ENCODE measurements at places on chromosomes 6 and 20. TPM values are rescaled to one million over a fixed set of nuclear protein-coding genes. Genes with fewer than 3 reads are reported as not detected.

DNA sequence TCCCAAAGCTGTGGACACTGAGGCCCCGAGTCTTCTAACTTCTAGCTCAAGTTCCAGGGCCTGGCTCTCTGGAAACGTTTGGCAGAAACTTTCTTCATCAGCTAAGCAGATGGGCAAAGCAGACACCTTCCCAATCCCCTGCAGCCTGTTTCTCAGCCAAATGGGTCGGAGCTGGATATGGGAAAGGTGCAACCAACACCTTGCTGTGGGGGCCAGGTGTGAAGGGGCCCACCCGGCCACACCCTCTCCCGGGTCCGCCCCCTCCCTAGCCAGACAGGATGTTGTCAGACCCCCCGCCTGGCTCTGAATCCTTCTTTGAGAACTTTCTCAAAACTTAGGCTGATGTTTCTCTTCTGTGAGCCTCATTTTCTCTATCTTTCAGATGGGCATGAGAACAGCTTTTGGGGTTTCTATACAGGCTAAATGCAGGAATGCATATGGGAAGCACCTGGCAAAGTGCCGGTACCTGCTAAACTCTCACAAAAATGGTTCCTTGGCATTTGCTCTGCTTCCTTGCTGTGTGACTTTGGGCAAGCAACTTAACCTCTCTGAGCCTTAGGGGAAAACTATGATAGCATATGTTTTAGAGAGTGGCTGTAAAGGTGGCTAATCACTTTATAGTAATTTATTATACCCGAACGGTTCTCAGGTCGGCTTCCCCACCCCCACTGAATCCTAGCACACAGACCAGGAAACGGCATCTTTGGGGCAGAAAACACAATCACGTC is 1.8 kb downstream of the SNAI1 start:
- peak overlapping the region; percentile 86 for H3K4me3 ChIP-seq
- peaks cover 60% of the 10 kb centered on the region for H3K4me1 ChIP-seq
- H3K27ac ChIP-seq, result no peak overlapping the region
- peaks cover 6% of the 10 kb centered on the region for H3K27me3 ChIP-seq

DNA sequence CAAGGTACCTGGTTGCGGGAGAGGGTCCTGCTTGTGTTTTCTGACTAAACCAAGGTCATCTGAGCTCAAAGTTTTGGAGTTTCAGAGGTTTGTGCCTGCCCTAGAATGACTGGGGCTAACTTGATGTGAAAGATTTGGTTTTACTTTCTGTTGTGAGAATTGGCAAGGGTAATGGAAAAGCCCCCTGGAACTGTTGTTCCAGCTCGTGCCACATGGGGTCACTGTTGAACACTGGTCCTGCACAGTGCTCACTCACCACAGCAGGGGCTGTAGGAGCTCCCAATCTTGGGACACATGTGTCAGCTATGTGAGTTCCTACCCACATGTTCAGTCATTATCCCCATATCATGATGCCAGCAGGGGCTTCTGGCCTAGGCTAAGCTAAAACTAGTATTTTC is 6.5 kb downstream of the TGM6 start:
- DNase-seq, result no peak
- H3K36me3 ChIP-seq, result no peaks in the 10 kb centered on the region
- no peaks in the 10 kb centered on the region for H3K27me3 ChIP-seq
- H3K27ac ChIP-seq, result peak overlapping the region; percentile 59
- H3K4me3 ChIP-seq, result no peak overlapping the region
- H3K4me1 ChIP-seq, result peaks cover 14% of the 10 kb centered on the region

DNA sequence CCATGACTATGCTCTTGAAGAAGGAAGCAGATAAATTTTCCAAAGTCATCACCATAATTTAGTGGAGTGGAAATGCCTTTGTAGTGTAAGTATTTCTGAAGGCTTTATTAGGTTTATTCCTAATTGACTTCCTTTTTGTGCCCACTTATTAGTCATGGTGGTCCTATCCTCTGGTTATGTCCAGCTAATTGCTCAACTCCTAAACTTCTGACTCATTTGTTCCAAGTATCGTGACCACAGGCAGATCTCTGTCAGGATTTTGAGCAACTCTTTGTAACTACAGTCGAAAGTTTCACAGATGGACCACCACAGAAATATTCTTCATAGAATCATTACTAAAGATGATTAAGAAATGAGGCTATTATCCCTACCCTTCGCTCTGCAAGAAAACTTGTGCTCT is 315.6 kb upstream of the PTCHD4 start:
- H3K4me1 ChIP-seq, result peaks cover 25% of the 10 kb centered on the region
- no peaks in the 10 kb centered on the region for H3K27me3 ChIP-seq
- H3K27ac ChIP-seq, result no peak overlapping the region

DNA sequence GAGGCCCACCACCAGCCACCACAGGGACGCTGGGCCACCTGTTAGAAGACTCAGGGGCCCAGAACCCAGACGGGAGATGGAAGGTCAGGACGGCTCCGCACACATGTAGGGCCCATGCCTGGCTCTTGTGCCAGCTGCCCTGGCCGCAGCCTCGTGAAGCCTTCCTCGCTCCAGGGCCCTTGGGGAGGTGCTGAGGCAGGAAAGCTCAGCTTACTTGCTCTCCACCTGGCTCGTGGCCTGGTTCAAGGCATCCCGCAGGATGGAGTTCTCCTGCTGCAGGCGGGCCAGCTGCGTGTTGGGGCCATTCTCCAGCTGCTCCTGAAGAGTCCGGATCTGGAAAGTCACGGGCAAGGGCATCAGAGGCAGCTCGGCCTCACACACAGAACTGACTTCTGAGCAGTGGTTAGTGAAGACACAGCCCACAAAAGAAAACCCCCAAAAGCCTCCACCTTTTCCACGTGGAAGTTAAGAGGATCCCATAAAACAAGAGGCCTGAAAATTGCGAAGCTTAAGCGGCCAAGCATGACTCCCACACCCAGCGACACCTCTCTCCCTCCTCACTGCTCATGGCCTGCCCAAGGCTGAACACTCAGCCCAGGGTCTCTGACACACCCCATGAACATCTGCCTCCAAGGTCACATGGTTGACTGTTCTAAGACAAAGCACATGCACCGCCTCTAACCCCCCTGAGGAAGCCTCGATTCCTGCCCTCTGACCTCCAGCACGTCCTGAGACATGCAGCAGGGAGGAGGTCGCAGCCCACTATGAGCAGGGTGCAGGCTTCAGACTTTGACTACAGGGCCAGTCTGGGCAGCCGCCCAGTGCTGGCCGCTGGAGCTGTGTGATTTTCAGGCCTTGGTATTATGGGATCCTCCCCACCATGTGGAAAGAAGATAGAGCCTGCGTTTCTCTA is 46.5 kb downstream of the RRBP1 start:
- H3K4me3 ChIP-seq, result no peak overlapping the region
- no peaks in the 10 kb centered on the region for H3K27me3 ChIP-seq
- no peak for DNase-seq
- H3K27ac ChIP-seq, result no peak overlapping the region
- H3K36me3 ChIP-seq, result peaks cover 56% of the 10 kb centered on the region
- no peaks in the 10 kb centered on the region for H3K4me1 ChIP-seq

GRCh38 chr6:6331393-6331792 is 10.9 kb upstream of the F13A1 start:
- peaks cover 6% of the 10 kb centered on the region for H3K4me1 ChIP-seq
- H3K36me3 ChIP-seq, result no peaks in the 10 kb centered on the region
- no peak for DNase-seq

DNA sequence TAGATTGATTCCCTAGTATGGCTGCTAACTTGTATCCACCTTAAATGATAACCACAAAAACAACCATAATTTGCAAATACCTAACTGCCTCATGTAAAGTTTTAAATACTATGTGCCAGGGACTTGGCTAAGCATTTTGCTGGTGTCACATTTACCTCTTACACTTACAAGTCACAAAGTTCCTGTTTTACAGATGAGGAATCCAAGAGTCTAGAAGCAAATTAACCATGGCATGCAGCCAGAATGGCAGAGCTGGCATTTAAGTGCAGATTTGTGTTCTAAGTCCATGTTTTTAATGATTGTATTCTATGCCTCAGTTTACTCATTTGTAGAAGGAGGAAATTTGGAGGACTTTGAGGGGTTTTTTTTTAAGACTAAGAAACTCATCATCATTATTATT is 696.7 kb downstream of the PTPRT start:
- H3K27ac ChIP-seq, result no peak overlapping the region
- H3K36me3 ChIP-seq, result no peaks in the 10 kb centered on the region
- H3K4me3 ChIP-seq, result no peak overlapping the region
- H3K27me3 ChIP-seq, result no peaks in the 10 kb centered on the region
- DNase-seq, result no peak

The RIPPLY2 gene
- not detected for total RNA-seq
